ENCODE measurements at places on chromosomes 7 and 10. TPM values are rescaled to one million over a fixed set of nuclear protein-coding genes. Genes with fewer than 3 reads are reported as not detected.

DNA sequence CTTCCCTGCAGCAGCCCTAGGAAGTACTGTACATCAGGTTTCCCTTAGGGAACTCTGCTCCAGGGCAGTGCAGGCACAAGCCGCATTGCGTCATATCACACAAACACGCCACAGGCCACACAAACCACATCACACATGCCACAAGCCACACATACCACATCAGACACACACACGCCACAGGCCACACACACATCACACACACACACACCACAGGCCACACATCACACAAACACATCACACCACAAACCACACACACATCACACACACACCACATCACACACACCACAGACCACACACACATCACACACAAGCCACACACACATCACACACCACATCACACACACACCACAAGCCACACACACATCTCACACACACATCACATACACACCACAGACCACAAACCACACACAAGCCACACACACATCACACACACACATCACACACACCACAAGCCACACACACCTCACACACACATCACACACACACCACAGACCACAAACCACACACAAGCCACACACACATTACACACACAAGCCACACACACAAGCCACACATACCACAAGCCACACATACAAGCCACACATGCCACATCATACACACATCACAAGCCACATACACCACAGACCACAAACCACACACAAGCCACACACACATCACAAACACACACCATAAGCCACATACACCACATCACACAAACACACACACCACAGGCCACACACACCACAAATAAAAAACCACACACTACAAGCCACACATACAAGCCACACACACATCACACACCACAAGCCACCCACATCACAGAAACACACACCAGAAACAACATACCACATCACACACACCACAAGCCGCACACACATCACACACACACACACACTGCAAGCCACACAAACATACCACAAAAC lies 53.4 kb downstream of the TMEM209 start:
- no peak for DNase-seq

The CNNM2 gene
- 9.8 TPM for total RNA-seq

DNA sequence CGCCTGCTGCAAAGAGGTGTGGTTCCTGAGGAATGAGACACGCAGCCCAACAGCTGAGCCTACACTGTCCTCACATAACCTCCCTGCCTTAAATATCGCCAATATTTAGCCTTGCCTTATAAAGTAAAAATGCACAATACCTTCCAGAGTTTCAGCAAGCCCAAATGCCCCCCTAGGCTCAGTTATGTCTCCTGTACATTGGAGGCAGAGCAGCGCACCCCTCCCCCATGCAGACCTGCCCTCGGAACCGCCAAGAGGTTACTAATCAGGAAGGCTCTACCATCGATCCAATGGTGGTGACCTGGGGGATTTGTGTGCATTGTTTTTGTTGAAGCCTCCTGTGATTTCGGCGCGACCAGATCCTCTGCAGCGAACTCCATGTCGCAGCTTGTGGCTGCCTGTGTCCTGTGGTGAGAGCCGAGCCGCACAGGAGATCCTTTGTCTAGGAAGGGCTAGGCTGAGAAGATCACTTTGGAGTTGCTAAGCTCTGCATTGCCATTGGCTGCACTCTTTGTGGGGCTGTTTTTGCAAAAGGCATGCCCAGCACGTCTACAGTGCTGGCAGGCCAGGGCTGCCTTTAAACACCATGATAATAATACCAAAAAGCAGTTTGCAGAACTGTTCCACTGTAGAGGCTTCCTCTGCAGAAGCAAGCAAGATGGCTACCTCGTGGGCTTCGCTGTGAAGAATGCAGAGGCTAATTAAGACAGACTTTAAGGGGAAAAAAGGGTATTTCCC lies 40.1 kb downstream of the TET1 start:
- DNase-seq, result no peak

DNA sequence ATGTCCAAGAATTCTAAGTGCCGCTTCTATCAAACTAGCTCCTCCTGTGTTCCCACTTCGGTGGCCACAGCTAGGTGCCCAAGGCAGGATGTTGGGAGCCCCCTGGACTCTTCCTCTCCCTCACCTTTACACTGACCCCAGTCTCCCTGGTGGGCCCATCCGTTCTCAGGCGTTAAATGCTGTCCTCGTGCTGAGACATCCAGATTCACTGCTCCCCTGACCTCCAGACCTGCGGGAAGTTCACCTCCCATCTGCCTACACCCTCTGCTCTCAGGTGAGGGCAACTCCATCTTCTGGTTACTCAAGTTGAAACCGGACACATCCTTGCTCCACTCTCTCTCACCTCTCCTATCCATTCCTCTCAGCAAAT lies 114.3 kb downstream of the ARHGAP22 start:
- no peak for DNase-seq

The GLUD1 gene
- total RNA-seq, result 156 TPM

The RNF32 gene
- total RNA-seq, result 0.72 TPM

- no peak for DNase-seq
Observed at GRCh38 chr10:46268076-46268881, 18.5 kb upstream of the ANTXRL start.

The CAMK2B gene
- not detected for total RNA-seq
